Fibroblast of villous mesenchyme (primary cell): ENCODE measurements at places on chromosomes 5 and 9.

GRCh38 chr9:127140181-127140580 lies 17.7 kb upstream of the ANGPTL2 start:
- no peak for DNase-seq

DNA sequence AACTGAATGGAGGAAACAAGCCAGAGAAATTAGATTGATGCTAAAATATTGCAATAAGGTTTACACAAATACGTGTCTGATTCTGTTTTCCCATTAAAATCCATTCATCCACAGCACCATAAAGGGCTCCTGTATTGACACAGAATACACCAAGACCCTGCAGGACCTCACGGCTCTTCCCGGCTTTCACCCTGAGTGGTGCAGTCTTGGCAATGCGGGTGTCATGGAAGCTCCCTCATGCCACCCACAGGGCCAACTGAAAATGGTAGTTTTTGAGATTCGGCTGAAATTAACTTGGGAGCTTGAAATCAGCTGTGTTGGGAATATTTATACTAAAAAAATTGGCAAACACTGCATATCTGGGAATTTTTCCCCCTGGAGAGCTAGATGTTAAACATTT lies 17.3 kb upstream of the EXOC3 start:
- DNase-seq = peak; percentile 22

GRCh38 chr9:94687451-94687850 lies 39.0 kb upstream of the AOPEP start:
- DNase-seq = no peak

DNA sequence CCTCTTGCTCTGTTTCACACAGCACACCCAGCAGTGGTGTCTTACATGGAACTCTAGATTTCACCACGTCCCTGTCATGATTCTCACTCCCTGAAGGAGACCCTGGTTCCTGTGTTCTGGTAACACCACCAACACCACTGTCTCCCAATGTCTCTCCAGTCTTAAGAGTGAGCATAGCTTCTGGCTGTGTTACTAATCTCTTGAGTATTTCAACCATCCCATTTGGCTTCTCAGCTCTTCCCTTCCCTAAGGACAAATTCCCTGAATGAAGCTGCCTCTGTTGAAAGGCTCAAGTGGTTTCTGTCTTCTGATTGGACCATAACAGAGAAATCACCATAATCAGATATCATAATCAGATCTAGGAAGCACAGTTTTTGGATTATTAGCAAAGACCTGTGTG lies 311.8 kb downstream of the DNAH5 start:
- DNase-seq = no peak

GRCh38 chr5:135174315-135175096 lies 140.5 kb upstream of the PITX1 start:
- peak; percentile 29 for DNase-seq

DNA sequence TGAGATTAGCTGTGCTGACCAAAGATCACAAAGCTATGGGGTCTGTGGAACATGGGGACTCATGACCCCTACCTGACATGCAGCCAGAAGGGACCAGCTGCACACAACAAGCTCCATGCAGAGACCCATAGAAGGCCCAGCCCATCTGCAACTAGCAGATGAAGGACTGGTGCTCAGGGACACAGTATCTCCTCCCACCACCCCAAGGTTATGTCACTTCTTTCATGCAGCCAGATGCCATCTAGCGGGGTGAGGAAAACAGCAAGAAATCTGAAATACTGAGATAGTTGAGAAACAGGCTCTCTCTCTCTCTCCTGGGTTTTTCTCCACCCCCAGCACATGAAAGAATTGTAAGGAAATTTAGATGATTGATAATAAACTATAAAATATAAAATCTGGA lies 161.3 kb upstream of the DAPK1 start:
- no peak for DNase-seq

- no peak for DNase-seq
Observed at GRCh38 chr5:170143091-170143490, 37.4 kb downstream of the FOXI1 start.

DNA sequence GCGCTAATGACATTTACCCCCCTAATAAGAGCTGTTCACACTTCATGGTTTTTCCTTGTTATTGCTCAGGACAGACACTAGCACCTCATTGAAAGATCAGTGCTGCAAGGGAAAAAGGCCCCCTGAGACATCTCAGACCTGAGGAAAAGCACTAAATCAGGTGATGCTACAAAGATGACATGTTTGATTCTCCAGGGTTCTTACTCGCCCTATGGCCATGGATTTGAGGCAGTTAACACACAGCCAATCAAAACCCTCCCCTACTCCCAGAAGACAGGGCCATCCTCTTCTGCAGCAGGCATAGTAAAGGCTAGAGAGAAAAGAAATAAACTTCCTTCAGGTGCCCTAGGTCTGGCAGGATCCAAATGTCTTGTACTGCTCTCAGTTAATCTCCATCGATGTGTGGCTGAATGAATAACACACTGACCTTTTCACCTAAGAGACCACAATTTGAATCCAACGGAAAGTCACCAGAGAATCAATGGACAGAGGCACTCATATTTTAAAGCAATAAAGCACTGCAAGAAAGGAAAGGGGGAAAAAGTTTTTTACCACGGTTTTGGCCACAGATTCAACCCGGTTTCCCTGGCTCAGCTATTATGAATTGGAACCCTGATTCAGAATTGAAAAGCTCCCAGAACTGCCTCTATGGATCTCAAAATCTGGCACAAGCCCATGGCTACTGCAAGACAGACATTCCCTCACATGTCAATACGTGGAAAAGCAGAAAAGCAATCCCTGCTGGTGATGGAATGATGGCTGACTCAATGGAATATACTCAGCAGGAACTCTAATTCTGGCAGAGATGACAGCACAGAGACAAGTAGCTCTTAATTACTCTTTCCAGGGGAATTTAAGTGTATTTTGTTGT lies 329.5 kb downstream of the BNC2 start:
- DNase-seq = no peak

GRCh38 chr9:89923961-89924504 lies 319.2 kb downstream of the GADD45G start:
- DNase-seq = peak; percentile 4

GRCh38 chr5:77171141-77171910 lies 39.2 kb upstream of the PDE8B start:
- no peak for DNase-seq

- no peak for DNase-seq
Observed at GRCh38 chr9:137172901-137173795, 1.3 kb upstream of the TMEM210 start.

- no peak for DNase-seq
Observed at GRCh38 chr5:102750151-102750834, 4.8 kb upstream of the PAM start.

DNA sequence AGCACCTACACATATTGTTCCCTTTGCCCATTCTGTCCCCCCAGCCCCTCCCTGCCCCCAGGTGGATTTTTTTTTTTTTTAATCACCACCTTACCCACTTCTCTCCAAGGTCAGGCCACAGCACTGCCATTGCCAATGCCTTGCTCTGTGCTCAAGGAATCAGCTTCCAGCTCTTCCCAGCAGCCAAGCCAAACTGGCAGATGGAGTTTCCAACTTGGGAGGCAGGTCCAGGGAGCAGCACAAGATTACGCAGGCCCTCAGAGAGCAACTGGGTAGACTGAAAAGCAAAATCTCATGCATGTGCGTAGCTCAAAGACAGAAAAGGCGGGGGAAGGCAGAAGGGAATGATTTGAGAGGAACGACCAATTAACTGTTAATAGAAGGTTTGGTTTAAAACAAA lies 15.1 kb downstream of the GRHPR start:
- no peak for DNase-seq

DNA sequence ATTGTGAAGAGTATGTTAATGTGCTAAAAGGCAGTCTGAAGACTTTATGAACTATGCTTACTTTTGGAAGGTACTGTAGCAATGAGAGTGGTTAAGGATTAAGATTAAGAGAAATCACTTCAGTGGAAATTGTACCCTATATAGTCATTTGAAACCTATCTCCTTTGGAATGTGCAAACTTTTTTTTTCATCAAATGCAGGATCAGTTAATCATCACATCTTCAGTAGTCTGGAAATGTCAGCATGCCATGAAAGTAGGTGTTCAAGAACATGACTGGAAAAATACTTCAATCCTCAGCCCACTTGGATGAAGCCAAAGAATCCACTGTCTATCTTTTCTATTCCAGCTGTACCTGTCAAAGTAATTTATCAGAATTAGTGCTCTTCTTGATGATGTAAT lies 157.8 kb upstream of the TMEM161B start:
- no peak for DNase-seq
